ENCODE measurements at places on chromosomes 2 and 18.

DNA sequence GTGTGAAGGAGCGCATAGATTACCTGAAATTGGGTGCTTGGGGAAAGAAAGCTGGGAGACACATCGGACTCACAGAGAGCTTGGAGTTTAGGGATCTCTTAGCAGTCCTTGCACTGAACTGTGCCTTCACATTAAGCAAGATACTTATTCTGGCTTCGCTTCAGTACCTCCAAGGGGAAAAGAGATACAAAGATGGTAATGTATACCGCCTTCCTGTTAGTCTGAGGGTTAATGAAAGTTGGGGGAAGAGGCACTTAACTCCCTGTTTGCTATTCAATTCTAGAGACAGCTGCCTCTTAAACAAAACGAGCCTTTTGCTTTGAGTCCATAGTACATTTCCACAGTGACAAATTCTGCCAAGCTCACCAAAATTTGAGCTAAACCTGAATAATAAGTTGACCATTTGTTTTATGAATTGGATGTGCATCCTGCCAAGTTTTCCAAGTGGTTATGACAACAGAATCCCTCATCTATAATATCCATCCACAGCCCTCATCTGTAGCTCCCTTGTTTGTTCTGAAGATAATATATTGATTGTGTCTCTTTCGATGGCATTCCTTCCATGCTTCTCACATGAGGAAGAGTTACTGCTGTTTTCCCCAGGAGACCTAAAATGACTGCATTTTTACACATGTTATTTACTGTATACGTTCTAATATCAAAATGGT is 287.1 kb upstream of the ATP5MC3 start:
- no peak for DNase-seq

GRCh38 chr2:74887445-74887951 is 53.6 kb downstream of the HK2 start:
- no peak for DNase-seq

- DNase-seq, result no peak
These were observed 74.1 kb downstream of the EMX1 start for GRCh38 chr2:72991439-72991725.

DNA sequence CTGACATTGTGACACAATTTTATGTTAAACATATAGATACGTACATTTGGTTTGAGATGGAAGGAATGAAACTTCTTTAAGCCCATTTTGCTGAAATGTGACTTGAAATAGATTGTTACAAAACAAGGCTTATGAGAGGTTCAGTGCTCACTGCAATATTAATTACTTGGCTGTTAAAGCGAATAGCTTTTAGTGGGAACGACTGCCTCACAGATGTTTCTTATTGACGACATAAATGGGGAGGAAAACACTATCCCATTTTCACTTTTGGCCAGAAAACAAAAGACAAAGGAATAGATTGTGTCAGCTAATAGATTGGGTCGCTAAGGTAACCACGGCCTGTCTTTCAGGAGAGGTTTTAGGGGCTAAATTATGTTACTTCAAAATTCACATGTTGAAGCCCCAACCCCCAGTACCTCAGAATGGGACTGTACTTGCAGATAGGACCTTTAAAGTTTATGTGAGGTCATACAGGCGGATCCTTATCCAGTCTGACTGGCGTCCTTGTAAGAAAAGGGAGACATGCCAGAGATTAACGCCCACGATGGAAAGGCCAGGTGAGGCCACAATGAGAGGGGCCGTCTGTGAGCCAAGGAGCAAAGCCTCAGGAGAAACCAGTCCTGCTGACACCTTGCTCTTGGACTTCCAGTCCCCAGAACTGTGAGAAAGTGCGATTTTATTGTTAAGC is 10.8 kb downstream of the INPP1 start:
- no peak for DNase-seq

DNA sequence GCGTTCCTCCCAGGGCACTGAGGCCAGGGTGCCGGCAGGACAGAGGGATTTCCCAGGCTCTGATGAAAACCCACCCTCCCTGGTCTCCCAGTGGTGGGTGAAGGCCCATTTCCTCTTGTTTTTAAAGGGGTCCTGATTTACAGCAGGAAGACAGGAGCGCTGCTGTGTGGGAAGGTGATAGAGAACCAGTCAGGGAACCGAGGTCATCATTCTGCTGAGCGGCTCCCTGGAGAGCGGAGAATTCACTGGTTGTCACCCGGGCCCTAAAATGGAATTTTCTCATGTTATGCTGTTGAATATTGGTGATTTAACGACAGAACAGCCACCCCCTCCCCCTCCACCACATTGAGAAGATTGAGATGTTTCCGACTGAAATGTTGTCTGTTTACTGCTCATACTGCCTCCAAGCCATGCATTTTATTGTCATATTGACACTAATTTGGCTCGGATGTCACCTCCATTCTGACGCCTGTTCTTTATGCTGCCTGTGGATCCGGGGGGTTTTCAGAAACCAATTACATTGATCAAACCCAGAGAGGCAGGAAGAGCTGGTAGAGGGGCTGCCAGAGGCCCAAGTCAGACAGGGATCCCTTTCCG is 225.2 kb downstream of the GLI2 start:
- no peak for DNase-seq

DNA sequence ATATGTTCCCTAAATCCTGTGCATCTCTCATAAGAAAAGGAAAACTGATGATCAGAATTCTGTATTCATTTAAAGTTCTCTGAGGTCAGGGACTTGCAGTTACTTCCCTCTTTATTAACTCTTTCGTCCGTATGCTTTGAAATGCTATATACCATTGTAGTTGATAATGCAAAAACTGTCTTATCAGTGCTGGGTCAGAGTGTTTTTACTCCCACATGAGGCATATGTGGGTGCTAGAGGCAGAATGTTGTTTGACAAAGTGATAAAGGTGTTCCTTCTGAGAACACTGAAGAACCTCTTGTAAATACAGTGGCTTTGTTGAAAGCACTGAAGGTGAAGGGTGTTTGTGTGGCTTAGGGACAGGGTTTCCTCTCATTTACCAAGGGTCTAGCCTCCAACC is 136.5 kb upstream of the NFATC1 start:
- no peak for DNase-seq

- DNase-seq, result peak; percentile 78
These were observed 486.0 kb downstream of the ERBB4 start for GRCh38 chr2:212052412-212053159.

DNA sequence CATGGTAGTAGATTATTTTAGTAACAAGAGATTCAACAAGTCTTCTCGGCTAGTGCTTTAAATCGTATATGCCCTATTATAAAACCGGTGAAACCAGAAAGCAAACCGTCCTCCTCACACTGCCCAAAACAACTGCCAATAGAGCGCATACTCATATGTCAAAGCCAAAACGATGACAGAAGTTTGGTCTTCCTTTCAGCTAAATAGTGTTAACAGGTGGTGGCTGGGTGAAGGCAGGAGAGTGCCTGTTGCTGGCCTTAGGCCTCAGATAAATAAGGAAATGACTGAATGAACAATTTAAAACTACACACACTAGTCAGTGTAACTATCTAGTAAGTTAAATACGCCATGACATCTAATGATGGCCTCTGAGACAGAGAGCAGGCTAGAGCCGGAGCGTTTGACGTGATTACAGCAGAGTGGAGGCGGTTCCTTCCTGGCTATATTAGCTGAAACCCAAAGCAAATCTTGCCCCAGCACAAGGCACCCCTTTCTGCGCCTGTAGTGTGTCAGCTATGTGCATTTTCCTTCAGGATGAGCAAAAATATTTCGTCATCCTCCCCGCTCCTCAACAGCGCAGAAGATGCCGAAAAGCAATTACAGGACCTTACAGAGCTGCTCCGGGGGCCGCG is 1.6 kb downstream of the LONRF2 start:
- DNase-seq, result no peak

DNA sequence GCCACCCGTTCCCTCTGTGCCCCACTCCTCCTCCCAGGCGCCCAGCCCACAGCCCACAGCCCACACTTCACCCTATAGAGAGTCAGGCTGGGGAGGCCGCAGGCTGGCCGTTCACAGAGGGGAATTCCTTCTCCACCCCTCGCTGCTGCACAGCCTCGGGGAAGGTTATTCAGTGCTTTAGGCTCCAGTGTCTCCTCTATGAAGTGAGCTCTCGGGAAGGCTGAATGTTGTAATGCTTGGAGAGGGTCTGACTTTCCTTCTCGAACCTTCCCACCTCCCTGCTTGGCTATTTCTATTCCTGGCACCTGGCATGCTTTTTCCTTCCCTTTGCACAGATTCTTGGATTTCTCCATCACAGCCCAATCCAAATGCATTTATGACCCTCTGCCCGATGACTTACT is 62.5 kb upstream of the SMAD7 start:
- no peak for DNase-seq

- no peak for DNase-seq
These were observed 136.2 kb downstream of the RGPD3 start for GRCh38 chr2:106332054-106332453.

DNA sequence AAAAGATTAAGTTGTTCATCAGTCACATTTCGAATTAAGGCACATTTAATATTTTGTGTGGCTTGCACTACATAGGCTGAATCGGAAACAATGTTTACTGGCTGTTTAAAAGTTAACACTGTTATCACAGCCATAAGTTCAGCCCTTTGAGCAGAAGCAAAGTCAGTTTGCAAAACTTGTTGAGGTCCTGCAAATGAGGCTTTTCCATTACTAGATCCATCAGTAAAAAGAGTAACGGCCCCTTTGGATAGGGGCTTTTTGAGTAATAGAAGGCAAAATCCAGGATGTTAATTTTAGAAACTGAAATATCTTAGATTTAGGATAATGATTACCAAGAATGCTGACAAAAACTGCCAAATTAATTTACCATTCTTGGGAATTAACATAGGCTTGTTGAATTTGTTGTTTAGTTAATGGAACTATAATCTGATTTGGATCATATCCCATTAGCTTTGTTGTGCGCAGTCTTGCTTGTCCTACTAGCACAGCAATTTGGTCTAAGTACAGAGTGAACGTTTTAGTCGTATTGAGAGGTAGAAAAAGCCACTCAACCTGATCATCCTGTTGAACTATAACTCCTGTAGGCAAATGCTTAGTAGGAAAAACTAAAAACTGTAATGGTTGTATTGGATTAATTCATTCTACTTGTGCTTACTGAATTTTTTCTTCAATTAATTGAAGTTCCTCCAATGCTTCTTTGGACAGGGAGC is 13.9 kb upstream of the SUCLG1 start:
- DNase-seq, result no peak

- no peak for DNase-seq
These were observed 60.0 kb downstream of the PIKFYVE start for GRCh38 chr2:208326016-208326415.

- DNase-seq, result no peak
These were observed 89.4 kb upstream of the APCDD1 start for GRCh38 chr18:10365021-10365500.

- DNase-seq, result no peak
These were observed 45.3 kb downstream of the CD28 start for GRCh38 chr2:203751685-203752271.

GRCh38 chr2:97740590-97741182 is 27.3 kb downstream of the ZAP70 start:
- DNase-seq, result peak; percentile 23

- DNase-seq, result peak; percentile 32
These were observed 63.1 kb downstream of the FAM171B start for GRCh38 chr2:186757009-186757408.

DNA sequence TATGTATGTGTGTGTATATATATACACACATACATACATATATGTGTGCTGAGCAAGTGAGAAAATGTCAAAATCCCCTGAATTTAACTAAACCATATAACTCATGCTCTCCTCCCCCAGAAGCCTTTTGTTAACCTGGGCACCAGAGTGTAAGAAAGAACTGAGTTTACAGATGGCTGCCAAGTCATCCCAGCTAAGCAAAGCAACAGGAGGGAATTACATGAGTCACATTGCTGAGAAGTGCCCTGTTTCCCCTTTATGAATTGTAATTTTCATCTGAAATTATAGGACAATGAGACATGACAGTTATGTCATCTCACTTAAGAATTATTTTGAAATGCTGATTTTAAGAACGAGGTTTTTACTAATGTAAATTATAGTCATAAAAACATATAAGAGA is 29.9 kb downstream of the SCN7A start:
- peak; percentile 65 for DNase-seq
